NCI-H510A (cell line): ENCODE measurements at places on chromosomes 3 and 15.

DNA sequence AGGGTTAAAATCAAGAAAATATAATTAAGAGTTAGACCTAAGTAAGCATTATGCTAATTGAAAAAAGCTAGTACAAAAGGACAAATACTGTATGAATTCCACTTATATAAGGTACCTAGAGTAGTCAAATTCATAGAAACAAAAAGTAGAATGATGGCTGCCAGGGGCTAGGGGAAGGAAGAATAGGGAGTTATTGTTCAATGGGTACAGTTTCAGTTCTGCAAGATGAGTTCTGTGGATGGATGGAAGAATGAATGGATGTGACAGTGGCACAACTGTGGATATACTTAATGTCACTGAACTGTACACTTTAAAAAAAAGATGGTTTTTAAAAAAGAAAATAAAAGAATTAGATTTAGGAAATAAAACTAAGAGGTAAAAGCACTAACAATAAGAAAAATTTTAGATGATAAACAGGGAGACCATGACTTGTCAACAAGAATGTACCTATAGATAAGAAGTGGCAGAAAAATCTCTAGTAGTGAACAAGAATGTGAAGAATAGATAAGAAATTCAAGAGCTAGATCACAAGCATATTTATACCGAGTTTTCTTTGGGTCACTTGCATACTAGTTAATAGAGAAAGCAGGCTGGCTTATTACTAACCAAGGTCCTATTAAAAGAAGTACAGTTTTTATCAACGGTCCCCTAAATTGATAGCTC, 5.5 kb downstream of the IFT80 start:
- DNase-seq = no peak

DNA sequence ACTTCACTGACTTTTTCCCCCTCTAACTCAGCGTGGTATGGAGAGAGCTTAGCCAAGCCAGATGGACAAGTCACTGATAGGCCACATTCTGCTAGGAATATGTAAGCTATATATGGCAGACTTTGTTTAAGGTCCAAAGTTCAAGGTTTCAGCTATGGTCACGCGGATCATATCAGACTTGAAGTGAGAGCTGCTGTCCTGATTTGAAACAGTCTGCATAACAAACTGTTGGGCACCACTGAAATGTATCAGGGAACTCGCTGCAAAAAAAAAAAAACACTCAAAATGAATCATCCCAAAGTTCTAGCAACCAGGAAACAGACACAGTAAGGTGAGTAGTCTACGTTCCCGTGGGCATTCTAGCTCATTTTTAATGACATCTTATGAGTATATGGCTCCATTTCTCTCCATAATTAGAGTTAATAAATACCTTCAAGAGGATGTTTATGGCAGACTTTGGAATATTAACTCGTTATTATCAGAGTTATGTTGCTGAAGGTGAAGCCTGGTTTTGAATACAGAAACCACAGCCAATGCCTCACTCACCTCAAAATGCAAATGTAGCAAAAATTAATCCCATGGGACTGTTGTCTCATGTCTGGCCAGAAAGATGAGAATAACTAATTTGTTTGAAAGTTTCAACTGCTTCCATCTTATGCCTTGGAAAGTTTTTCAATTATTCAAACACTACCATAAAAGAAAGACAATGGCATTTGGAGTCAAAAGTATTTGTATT, 12.3 kb downstream of the DPH3 start:
- DNase-seq = no peak

DNA sequence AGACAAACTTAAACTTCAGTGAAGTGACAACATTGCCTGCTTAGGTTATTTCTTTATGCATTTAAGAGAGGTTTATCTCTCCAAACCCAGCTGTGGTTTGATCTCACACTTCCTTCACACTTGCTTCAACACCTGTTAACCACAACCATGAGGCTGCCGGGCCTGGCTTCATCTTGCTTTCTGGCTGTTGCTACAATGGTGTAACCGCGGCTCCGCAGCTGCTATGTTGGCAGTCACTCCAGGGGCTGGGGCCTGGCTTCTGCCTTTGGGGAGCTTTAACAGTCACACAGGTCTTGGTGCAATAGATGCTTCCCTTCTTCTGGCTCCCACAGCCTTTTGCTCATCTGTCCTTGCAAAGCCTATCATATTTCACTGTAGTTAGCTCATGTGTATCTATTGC, 72.9 kb upstream of the MNS1 start:
- DNase-seq = no peak

- no peak for DNase-seq
These were observed 56.4 kb downstream of the PLD1 start for GRCh38 chr3:171753665-171754408.

DNA sequence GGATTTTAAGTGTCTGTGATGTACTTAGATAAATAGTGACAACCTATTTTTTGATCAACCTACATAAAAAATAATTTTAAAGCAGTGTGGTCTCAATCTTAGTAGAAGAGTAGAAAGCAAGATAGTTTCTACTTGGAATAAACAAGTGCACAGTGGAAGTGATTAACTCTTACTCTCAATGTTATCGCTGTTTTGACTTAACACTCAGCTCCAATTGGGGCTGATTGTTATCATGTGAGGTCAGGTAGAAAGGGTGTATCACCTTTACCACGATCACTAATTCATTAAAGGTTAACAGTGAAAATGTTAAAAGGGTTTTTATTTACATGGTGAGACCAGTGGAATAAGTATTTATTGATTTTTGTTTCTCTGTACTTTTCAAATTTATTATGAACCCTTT, 22.4 kb upstream of the APH1B start:
- DNase-seq = no peak

DNA sequence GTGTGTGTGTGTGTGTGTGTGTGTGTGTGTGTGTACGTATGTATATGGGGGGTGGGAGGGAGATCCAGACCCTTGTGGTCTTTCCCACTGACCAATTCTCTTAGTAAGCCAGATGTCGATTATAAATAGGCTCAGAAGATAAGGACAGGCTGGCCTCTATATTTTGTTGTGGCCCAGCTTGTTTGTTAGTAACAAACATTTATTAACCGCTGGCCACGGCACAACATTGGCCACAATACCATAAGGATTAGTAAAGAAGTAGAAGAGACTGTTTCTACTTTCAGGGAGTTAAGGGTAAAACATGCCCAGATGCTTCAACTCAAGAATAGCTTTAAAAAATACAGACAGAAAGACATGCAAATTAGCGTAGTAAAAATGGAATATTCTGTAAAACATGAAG, 58.1 kb downstream of the ABHD2 start:
- DNase-seq = no peak

DNA sequence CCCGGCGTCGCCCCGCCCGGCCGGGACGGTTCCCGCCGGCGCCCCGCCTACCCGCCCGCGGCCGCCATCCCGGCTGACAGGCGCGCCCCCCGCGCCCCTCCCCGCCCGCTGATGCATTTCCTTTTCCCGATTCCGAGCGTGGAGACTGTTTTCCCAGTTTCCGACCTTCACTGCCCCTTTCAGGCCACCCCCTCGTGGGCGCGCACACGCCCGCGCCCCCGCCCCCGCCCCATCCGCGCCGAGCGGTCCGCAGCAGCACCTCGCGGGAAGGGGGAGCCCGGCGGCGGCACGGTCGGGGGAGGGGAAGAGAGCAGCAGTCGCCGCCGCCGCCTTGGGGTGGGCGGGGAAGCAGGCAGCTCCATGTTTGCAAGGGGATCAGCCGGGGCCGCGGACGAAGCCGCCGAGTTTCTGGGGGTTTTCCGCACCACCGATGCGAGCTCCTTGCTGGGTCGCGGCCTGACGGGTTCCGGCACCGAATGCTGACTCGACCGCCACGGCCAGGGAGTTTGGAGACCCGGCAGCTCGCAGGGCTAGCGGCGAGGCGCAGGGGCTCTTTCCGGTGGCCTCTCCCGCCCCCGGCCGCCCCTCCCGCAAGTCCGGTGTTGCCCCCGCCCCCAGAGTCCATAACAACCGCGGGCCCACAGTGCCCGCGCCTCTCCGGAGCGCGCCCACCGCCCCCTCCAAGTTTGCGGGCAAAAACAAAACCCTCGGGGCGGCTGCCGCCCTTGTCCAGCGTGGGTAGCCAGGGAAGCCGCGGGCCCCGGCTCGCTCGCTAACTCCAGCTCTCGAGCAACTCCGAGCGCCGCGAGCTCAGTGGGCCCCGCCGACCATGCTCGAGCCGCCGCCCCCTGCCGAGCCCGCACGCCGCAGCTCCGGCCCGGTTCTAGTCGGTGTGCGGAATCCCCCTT, 3.2 kb upstream of the SIN3A start:
- peak; percentile 37 for DNase-seq

- no peak for DNase-seq
These were observed 12.4 kb downstream of the NPHP3 start for GRCh38 chr3:132709761-132710160.

DNA sequence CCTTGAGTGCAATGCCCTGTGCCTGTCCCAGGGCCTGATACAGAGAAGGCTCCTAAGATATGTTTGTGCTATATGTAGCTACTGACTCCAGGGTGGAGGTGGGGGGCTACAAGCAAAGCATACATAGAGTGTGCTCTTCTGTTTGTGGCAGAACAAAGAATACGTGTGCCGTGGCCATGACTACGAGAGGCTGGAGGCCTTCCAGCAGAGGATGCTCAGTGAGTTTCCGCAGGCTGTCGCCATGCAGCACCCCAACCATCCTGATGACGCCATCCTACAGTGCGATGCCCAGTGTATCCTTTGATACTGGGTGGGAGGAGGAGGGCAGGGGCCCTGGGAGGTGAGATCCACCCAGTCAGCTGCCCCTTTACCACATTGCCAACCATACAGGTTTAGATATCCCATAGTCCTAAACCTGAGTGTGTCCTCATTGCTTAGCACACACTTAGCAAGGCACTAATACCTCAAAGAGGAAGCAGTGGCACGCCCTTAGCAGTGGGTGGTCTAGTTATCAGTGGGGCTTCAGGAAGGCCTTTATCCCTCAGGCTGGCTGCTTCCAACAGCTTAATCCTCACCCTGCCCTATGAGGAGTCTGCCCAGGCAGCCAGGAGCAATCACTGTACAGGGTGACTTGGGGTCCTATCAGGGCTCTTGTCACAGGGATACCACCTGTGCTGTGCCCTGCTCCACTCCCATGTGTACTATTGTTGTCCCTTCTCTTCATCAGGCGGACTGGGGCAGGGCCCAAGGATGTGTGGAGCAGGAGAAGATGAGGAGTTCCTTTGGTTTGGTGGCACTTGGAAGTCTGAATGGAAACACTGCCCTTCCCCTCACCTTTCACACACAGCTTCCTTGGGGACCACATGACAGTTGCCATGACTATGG, 30.1 kb upstream of the MANF start:
- no peak for DNase-seq

GRCh38 chr15:29765234-29765841, 56.9 kb downstream of the TJP1 start:
- no peak for DNase-seq
